ENCODE measurements at places on chromosomes 1 and 21. TPM values are rescaled to one million over a fixed set of nuclear protein-coding genes. Genes with fewer than 3 reads are reported as not detected.
A peak's percentile ranks its signal among the peaks of the same experiment; 100 is the strongest.

The NBPF10 gene
- total RNA-seq: 1.1 TPM

The GBP7 gene
- not detected for total RNA-seq

The INSRR gene
- 0.21 TPM for total RNA-seq

The SLAMF9 gene
- not detected for total RNA-seq

The LRRC53 gene
- total RNA-seq: 0.14 TPM

The MFAP2 gene
- total RNA-seq: 51.9 TPM

- peaks cover 8% of the 10 kb centered on the region for H3K4me1 ChIP-seq
- DNase-seq: no peak
- no peak overlapping the region for H3K27ac ChIP-seq
- no peak overlapping the region for H3K4me3 ChIP-seq
- no peaks in the 10 kb centered on the region for H3K36me3 ChIP-seq
These were observed 56.0 kb upstream of the C1orf21 start for GRCh38 chr1:184330875-184331274.

- no peak overlapping the region for H3K4me3 ChIP-seq
- no peak for DNase-seq
- peak overlapping the region; percentile 85 for H3K27ac ChIP-seq
These were observed 6.7 kb upstream of the METTL25B start for GRCh38 chr1:156721535-156721934.

- H3K27me3 ChIP-seq: peaks cover 21% of the 10 kb centered on the region
- peak; percentile 56 for DNase-seq
- no peaks in the 10 kb centered on the region for H3K4me1 ChIP-seq
- H3K27ac ChIP-seq: no peak within 1 kb of the TSS
- H3K36me3 ChIP-seq: no peaks in the 10 kb centered on the region
These were observed at the start of gene RAB3B for GRCh38 chr1:51990478-51990965. Gene RAB3B, minus strand, starts transcription at chr1:51990700. Its CDS starts 13,583 bp downstream, at chr1:51977117.

DNA sequence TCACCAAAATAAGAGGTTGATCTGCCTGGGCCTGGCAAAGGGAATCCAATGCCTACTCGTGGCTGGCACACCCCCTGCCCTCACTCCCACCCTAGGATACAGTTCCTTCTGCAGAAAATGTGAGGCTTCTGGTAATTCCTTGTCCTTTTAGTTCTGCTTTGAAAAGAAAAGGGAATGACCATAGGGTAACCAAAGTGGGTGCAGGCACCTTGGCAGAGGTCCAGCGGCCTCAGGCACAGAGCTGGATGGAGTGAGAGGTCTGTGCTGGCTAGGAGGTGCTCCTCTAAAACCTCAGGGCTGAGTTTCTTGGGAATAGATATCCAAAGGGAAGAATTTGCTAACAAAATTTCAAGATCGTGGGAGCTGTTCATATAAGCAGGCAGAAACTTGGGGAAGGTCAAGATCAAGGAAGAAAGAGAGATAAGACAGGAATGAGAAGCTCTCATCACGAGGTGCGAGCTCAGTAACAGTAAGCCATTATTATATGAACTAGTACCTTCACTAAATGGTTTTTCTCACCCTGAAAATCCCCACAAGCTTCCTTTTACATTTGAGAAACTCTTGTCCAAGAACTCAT lies 293.1 kb upstream of the LYPLAL1 start:
- no peaks in the 10 kb centered on the region for H3K27me3 ChIP-seq
- H3K4me1 ChIP-seq: peaks cover 9% of the 10 kb centered on the region
- H3K27ac ChIP-seq: no peak overlapping the region
- H3K36me3 ChIP-seq: no peaks in the 10 kb centered on the region

- peaks cover 13% of the 10 kb centered on the region for H3K36me3 ChIP-seq
- no peaks in the 10 kb centered on the region for H3K27me3 ChIP-seq
- H3K4me1 ChIP-seq: no peaks in the 10 kb centered on the region
- no peak for DNase-seq
These were observed 7.1 kb upstream of the GNPAT start for GRCh38 chr1:231233735-231234417.

DNA sequence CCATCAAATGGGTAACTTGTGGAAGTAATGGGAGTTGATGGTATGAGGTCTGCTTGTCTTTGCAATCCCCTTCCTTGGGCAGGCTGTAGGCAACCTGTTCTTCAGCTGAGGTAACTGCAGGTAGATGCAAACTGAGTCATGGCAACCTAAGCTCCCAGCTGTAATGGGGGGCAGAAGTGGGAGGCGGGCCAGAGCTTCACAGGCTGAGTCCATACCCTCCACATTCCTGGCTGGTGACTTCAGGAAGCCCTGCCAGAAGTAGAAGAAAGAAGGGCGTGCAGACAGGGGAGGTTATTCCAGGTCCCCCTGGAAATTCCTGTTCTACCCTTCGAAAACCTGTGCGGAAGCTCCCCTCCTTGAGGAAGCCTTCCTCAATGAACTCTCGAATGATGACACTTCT lies 44.9 kb downstream of the ARHGEF11 start:
- DNase-seq: no peak
- no peak overlapping the region for H3K4me3 ChIP-seq
- H3K4me1 ChIP-seq: peaks cover 23% of the 10 kb centered on the region
- no peaks in the 10 kb centered on the region for H3K27me3 ChIP-seq
- H3K27ac ChIP-seq: no peak overlapping the region

DNA sequence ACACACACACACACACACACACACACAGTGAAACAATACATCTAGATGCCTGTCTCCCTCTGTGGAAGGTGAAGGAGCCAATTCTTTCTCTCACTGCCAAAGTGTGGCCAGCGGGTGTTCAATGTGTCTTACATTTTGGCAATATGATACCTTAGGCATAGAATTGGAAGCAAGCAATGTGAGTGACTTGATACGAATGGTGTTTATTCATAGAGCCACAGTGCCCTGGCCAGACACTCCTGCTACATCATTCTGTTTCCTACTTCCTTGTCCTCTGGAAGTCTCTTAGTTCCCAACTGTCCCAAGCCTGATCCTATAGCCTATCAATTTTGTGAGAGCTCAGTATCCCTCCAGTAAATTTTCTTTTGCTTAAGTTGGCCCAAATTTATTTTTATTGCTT lies 170.0 kb upstream of the L1TD1 start:
- H3K4me1 ChIP-seq: no peaks in the 10 kb centered on the region
- H3K27ac ChIP-seq: no peak overlapping the region
- H3K36me3 ChIP-seq: no peaks in the 10 kb centered on the region
- no peak overlapping the region for H3K4me3 ChIP-seq

- H3K27ac ChIP-seq: peak overlapping the region; percentile 29
- no peak for DNase-seq
- H3K36me3 ChIP-seq: no peaks in the 10 kb centered on the region
- no peak overlapping the region for H3K4me3 ChIP-seq
- no peaks in the 10 kb centered on the region for H3K27me3 ChIP-seq
These were observed 35.3 kb downstream of the EPHB2 start for GRCh38 chr1:22745669-22746585.

DNA sequence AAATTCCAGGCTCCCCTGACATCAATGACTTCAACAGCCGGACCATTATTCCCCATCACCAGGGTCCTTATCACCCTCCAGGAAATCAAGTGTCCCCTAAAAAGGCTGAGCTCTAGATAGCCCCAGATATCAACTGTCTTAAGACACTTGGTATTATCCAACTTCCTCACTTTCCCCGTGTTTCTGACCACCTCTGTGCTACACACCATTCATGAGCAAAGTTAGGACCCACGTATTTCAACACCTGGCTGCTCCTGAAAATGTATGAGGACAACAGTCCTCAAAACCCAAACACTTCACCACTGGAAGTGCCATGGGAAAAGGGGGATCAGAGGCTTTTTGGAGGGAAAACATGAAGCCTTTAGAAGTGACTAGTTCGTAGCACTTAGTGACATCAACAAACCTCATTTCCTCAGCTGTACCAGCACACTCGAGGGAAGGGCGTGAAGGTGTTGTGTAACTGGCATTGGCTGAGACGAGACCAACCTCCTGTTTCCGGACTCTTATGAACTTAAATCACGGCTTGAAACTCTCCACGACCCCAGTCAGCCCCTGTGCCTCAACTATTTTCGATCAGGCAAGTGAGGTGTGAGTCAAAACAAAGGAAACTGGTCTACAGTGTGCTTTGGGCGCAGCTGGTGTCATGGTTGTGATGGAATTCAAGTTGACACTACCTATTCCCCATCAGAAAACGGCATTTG lies 4.1 kb upstream of the CHD5 start:
- no peak overlapping the region for H3K4me3 ChIP-seq
- no peak for DNase-seq
- peaks cover 3% of the 10 kb centered on the region for H3K36me3 ChIP-seq
- no peak overlapping the region for H3K27ac ChIP-seq
- no peaks in the 10 kb centered on the region for H3K4me1 ChIP-seq

- H3K27me3 ChIP-seq: no peaks in the 10 kb centered on the region
- H3K4me1 ChIP-seq: peaks cover 12% of the 10 kb centered on the region
- H3K36me3 ChIP-seq: no peaks in the 10 kb centered on the region
- H3K27ac ChIP-seq: no peak overlapping the region
- peak overlapping the region; percentile 23 for H3K4me3 ChIP-seq
- no peak for DNase-seq
These were observed 721 bp downstream of the C1orf54 start for GRCh38 chr1:150273311-150273710.

DNA sequence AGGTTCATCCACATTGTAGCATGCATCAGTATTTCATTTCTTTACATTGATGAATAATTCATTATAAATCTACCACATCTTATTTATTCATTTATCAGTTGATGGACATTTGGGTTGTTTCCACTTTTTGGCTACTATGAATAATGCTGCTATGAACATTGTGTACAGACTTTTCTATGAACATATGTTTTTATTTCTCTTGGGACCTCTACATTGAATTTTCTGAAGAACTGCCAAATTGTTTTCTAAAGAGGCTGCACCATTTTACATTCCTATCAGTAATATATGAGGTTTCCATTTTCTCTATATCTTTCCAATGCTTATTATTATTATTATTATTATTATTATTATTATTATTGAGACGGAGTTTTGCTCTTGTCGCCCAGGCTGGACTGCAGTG lies 81.3 kb upstream of the SELENON start:
- peaks cover 10% of the 10 kb centered on the region for H3K4me1 ChIP-seq
- H3K27me3 ChIP-seq: no peaks in the 10 kb centered on the region
- no peaks in the 10 kb centered on the region for H3K36me3 ChIP-seq
- no peak overlapping the region for H3K4me3 ChIP-seq
- DNase-seq: no peak

Data from cardiac muscle cell (in vitro differentiated cells and primary cell).